ENCODE measurements at places on chromosomes 11 and 22.

DNA sequence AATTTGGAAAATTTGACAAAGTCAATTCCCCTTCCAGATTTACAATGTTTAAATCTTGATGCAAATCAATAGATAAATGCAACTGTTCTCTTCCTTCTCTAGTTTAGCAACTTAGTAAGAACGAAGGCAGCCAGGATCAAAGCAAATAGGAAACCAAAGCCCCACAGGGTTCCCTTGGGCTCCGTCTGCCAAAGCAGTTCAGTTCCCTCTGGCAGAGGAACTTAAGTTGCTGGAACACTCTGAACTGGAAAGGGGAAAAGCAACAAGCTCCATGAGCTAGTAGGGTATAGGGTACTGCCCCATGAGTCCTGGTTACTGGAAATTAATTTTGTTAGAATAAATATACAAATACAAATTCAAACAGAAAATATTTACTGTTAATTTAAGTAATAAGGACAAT lies 91.3 kb downstream of the RELT start:
- DNase-seq: no peak

- DNase-seq: no peak
Observed at GRCh38 chr11:131993246-131993645, 622.8 kb downstream of the NTM start.

DNA sequence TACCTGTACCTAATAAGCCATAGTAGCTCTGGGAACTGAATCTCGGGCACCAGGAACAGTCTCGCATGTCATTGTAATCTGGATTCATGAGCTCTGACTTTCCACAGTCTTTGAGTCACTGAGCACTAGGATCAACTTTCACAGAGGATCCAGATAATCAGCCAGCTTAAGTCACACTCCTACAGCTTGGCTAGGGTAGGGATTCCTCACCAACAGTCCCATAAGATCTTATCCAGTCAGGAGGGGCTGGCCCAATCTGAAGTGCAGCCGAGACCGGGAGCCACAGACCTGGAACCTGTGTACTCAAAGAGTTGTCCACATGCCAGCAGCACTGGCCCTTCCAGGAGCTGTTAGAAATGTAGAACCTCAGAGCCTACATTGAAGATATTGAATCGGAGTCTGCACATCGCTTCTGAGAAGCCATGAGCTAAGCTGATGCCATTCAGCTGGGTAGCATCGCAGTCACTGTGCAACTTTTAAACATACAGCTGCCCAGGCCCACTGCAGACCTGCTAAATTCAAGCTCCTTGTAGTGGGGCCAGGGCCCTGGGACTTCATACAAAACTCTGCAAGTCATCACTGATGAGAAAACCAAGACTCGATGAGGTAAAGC lies 538.8 kb upstream of the B3GAT1 start:
- DNase-seq: peak; percentile 85

- peak; percentile 78 for DNase-seq
Observed at GRCh38 chr22:26360169-26360885, 68.7 kb upstream of the ASPHD2 start.

GRCh38 chr22:17910561-17911311 lies 113.6 kb downstream of the MICAL3 start:
- DNase-seq: peak; percentile 90

- DNase-seq: no peak
Observed at GRCh38 chr11:17392872-17393271, 4.4 kb upstream of the KCNJ11 start.

DNA sequence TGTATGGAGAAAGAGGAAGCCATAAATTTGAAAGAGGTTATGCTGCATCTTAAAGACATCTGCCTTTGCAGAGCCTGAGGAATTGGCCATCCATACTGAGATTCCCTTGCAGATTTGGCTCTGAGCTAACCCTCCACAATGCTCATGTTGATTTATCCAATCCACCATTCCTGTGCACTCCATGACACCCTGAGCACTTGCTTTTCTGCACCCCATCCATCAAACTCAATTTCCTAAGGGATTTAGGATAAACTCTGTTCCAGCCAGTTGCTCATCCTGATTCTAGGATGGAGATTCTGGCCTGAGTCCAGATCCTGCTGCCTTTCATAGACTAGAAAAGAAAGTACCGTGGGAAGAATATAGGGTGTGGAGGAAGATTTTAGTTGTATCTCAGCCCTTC lies 379.2 kb upstream of the LARGE1 start:
- no peak for DNase-seq

DNA sequence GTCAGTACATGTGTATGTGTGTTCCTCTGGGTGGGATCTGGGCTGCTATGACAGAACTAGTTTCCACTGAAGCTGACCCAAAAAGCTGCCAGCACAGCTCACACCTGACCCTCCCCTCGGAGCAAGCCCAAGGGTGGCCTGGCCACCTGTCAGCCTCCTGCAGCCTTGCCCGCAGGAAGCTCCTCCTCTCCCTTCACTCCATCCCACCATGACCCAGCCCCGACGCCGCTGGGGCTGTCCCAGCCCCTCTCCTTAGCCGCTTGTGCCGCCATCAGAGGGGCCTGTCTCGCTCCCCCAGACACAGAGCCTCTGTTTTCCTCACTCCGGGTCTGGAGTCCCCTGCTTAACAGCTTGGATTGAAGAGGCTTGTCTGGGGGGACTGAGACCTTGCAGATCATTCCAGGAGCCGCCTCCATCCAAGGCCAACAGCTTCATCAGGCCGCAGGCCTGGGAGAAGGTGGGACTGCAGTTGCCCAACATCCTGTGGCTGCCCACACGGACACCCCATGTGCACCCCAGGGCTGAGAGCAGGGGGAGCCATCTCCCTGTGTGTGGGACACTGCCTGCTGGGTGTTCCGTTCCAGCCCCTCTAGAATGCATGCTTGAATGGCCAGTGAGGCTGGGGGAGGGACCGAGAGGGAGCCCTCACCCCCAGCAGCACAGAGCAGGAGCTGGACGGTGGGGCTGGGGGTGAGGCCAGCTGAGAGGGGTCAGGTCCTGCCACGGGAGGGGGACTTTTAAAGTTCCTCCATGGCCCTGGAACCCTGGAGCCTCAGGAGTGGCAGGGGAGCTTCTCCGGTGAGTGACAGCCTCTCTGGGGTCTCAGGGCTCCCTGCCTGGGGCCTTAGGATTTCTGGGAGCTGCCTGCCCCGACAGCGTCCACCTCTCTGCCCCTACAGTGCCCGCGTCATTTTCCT lies 696 bp downstream of the MRGPRF start:
- DNase-seq: peak; percentile 20

All from fibroblast of skin of back (primary cell).